ENCODE measurements at places on chromosomes 2 and 18.

DNA sequence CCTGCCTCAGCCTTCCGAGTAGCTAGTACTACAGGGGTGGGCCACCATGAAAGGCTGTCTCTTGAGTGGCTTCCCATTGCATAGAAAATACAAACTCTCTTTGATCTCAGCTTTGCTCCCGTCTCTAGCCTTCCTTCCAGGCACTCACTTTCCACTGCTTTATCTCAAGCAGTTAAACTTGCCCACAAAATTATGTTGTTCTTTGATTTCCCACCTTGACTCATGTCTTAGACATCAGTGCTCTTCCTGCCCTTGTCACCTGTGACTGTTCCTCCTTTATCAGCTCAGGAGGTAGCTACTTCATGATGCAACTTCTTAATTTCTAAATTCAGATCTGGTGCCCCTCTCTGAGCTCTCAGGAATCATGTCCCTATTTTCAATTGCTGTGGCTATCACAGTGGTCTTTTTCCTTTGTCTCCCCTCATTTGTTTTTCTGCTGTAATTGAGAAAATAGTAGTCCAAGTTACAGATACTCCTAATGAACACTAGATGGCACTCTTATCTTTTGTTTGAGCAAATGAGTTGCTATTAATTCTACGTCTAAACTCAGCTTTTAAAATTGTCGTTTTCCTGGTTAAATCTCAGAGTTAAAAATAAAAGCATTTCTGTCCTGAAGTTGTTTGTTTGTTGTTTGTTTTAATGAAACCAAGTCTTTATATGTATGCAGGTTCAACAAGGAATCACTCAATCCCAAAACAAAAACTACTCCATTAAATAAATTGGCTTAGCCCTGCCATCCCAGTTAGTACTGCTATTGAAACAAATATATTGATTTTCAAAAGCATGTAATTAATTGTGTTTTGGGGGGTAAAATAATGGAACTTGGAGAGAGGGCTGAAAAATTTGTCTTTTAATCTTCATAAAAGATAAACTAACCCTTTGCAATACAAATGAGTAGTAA is 46.9 kb upstream of the GREB1L start:
- no peak for DNase-seq
- no peaks in the 10 kb centered on the region for H3K27me3 ChIP-seq
- no peak overlapping the region for H3K27ac ChIP-seq
- H3K4me3 ChIP-seq: no peak overlapping the region
- no peaks in the 10 kb centered on the region for H3K4me1 ChIP-seq

- H3K4me1 ChIP-seq: peaks cover 3% of the 10 kb centered on the region
- H3K27ac ChIP-seq: no peak overlapping the region
- H3K4me3 ChIP-seq: no peak overlapping the region
Observed at GRCh38 chr18:55473058-55473457, 114.9 kb downstream of the TCF4 start.

DNA sequence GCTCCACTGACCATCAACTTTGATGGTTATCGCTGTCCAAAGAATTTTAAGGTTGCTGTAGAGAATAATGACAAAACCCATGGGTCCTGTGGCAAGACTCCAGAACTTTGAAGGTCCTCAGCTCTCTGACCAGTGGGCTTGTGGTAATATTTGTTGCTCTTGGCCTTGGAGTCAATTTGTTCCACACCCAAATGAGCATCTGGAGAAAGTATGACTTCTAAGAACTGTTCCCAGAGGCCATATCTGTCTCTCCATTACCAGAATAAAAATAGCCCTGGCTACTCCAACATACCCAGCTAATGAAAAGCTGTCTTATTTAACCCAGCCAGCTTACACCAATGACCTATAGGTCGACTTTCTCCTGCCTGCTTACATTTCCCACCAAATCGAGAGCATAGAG is 466.4 kb downstream of the MEIS1 start:
- H3K27me3 ChIP-seq: no peaks in the 10 kb centered on the region
- no peak for DNase-seq
- H3K27ac ChIP-seq: no peak overlapping the region
- no peaks in the 10 kb centered on the region for H3K36me3 ChIP-seq
- H3K4me3 ChIP-seq: no peak overlapping the region

- DNase-seq: no peak
- H3K36me3 ChIP-seq: no peaks in the 10 kb centered on the region
- H3K4me1 ChIP-seq: peaks cover 16% of the 10 kb centered on the region
- H3K27me3 ChIP-seq: peaks cover 93% of the 10 kb centered on the region
- no peak overlapping the region for H3K4me3 ChIP-seq
Observed at GRCh38 chr2:218877891-218878290, 2.8 kb upstream of the WNT10A start.

DNA sequence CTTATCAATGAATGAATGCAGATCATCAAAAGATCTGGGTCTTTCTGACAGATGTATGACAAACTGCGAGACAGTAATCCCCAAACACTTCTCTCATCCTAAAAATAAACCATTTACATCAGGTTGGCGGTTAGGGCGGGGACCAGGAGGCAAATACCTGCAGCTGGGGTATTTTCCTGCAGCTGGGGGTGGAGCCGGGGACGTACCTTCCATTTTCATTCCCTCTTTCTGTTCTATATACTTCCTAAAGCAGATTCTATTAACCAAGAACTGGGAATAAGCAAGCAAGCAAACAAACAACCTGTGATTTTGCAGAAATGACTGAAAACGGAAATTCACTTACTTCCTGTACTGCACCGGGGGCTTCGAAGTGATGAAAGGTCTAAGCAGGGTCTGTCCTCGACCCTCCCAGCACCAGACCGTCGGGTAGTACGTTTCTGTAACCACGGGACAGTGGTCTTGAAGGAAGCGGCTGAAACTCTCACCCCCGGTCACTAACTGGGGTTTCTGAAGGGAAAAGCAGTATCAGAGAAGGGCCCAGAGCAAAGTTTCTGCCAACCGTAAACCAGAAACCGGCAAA is 1.2 kb downstream of the ABHD3 start:
- H3K27ac ChIP-seq: peak overlapping the region; percentile 93
- H3K36me3 ChIP-seq: no peaks in the 10 kb centered on the region
- H3K4me3 ChIP-seq: peak overlapping the region; percentile 87
- no peaks in the 10 kb centered on the region for H3K4me1 ChIP-seq
- H3K27me3 ChIP-seq: no peaks in the 10 kb centered on the region

GRCh38 chr2:170771421-170771937 is 1.3 kb downstream of the ERICH2 start:
- H3K27me3 ChIP-seq: no peaks in the 10 kb centered on the region
- DNase-seq: no peak
- peak overlapping the region; percentile 85 for H3K27ac ChIP-seq
- peaks cover 4% of the 10 kb centered on the region for H3K4me1 ChIP-seq

GRCh38 chr2:105802587-105802986 is 57.9 kb downstream of the NCK2 start:
- no peaks in the 10 kb centered on the region for H3K36me3 ChIP-seq
- no peak overlapping the region for H3K27ac ChIP-seq
- DNase-seq: no peak
- no peak overlapping the region for H3K4me3 ChIP-seq
- no peaks in the 10 kb centered on the region for H3K4me1 ChIP-seq
- no peaks in the 10 kb centered on the region for H3K27me3 ChIP-seq

GRCh38 chr2:6562771-6563170 is 302.9 kb downstream of the CMPK2 start:
- no peak for DNase-seq
- no peaks in the 10 kb centered on the region for H3K4me1 ChIP-seq
- no peaks in the 10 kb centered on the region for H3K36me3 ChIP-seq
- H3K27ac ChIP-seq: no peak overlapping the region
- no peaks in the 10 kb centered on the region for H3K27me3 ChIP-seq

DNA sequence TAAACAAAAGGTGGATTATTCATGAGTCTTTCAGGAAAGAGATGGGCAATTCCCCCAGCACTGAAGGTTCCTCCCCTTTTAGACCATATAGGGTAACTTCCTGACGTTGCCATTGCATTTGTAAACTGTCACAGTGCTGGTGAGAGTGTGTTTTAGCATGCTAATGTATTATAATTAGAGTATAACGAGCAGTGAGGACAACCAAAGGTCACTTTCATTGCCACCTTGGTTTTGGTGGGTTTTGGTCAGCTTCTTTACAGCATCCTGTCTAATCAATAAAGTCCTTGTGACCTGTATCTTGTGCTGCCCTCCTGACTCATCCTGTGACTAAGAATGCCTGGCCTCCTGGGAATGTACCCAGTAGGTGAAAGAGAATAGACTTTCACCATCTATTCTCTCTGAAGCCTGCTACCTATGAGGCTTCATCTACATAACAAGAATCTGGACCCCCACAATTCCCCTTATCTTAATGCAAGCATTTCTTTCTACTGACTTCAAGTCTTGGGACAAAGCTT is 148.7 kb downstream of the CABLES1 start:
- no peaks in the 10 kb centered on the region for H3K4me1 ChIP-seq
- H3K4me3 ChIP-seq: no peak overlapping the region
- H3K27me3 ChIP-seq: no peaks in the 10 kb centered on the region

GRCh38 chr2:31065356-31065755 is 72.9 kb downstream of the GALNT14 start:
- no peak overlapping the region for H3K4me3 ChIP-seq
- no peak overlapping the region for H3K27ac ChIP-seq
- DNase-seq: no peak
- no peaks in the 10 kb centered on the region for H3K36me3 ChIP-seq
- no peaks in the 10 kb centered on the region for H3K4me1 ChIP-seq

- H3K27me3 ChIP-seq: no peaks in the 10 kb centered on the region
- DNase-seq: no peak
- H3K27ac ChIP-seq: no peak overlapping the region
Observed at GRCh38 chr2:166895243-166895642, 7.0 kb downstream of the XIRP2 start.

DNA sequence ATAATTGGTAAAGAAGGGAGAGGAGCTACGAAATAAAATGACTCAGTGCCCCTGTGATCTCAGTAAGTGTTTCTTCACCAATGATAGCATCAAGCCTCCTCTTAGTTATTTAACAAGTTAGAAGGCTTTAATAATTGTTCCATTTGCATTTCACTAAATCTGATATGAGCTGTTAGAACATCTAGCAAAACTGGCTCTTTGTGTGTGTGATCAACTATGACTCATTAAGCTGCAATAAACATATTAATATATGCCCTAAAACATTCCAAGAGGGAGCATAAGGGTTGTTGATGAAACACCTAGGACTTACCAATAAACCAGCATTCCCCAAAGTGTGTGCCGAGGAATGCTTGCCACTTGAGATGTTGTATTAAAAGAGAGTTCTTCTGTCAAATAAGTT is 115.2 kb downstream of the OSBPL6 start:
- no peaks in the 10 kb centered on the region for H3K27me3 ChIP-seq
- no peak overlapping the region for H3K4me3 ChIP-seq
- DNase-seq: no peak
- no peaks in the 10 kb centered on the region for H3K4me1 ChIP-seq
- no peak overlapping the region for H3K27ac ChIP-seq
- H3K36me3 ChIP-seq: no peaks in the 10 kb centered on the region

DNA sequence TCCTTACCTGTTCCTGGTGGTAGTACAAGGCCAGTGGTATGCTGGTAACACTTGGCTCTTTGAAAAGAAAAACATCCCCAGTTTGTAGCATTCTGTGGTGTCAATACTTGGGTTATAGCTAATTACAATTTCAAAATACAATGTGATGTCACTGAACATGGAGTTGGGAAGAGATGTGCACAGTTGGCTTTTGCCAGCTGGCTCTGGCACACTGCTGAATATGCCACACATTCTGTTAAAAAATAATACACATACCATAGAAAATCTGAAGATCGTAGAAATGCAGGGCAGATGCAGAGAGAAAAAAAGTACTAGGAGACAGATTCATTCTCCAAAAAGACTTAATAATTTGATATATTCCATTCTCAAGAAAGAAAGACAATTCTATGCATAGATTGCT is 101.5 kb downstream of the TACR1 start:
- no peaks in the 10 kb centered on the region for H3K27me3 ChIP-seq
- H3K4me3 ChIP-seq: no peak overlapping the region
- no peaks in the 10 kb centered on the region for H3K4me1 ChIP-seq
- DNase-seq: no peak

DNA sequence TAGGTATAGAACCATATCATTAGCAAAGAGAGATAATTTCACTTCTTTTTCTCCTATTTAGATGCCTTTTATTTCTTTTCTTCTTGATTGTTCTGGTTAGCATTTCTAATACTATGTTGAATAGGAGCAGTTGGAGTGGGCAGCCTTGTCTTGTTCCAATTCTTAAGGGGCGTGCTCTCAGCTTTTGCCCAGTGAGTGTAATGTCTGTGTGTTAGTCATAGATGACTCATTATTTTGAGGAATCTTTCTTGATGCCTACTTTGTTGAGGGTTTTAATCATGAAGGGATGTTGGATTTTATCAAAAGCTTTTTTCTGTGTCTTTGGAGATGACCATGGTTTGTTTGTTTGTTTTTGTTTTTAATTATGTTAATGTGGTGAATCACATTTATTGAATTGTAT is 1453.1 kb upstream of the SLC39A10 start:
- no peak overlapping the region for H3K27ac ChIP-seq
- H3K27me3 ChIP-seq: no peaks in the 10 kb centered on the region
- H3K36me3 ChIP-seq: no peaks in the 10 kb centered on the region
- H3K4me3 ChIP-seq: no peak overlapping the region
- no peaks in the 10 kb centered on the region for H3K4me1 ChIP-seq
- no peak for DNase-seq

GRCh38 chr2:115161771-115162493 is 719.5 kb downstream of the DPP10 start:
- no peaks in the 10 kb centered on the region for H3K36me3 ChIP-seq
- H3K4me1 ChIP-seq: no peaks in the 10 kb centered on the region

GRCh38 chr18:4720518-4720917 is 265.4 kb upstream of the DLGAP1 start:
- no peaks in the 10 kb centered on the region for H3K27me3 ChIP-seq
- DNase-seq: no peak
- H3K4me1 ChIP-seq: no peaks in the 10 kb centered on the region
- H3K4me3 ChIP-seq: no peak overlapping the region
- no peak overlapping the region for H3K27ac ChIP-seq

- H3K27me3 ChIP-seq: no peaks in the 10 kb centered on the region
- no peak overlapping the region for H3K4me3 ChIP-seq
- no peaks in the 10 kb centered on the region for H3K4me1 ChIP-seq
- no peaks in the 10 kb centered on the region for H3K36me3 ChIP-seq
- no peak overlapping the region for H3K27ac ChIP-seq
Observed at GRCh38 chr2:196421880-196422279, 217.6 kb upstream of the CCDC150 start.

- DNase-seq: no peak
- H3K27ac ChIP-seq: no peak overlapping the region
- no peak overlapping the region for H3K4me3 ChIP-seq
- peaks cover 11% of the 10 kb centered on the region for H3K4me1 ChIP-seq
- no peaks in the 10 kb centered on the region for H3K27me3 ChIP-seq
Observed at GRCh38 chr18:61825386-61825785, 67.4 kb downstream of the RNF152 start.

- peak overlapping the region; percentile 99 for H3K27ac ChIP-seq
- H3K27me3 ChIP-seq: no peaks in the 10 kb centered on the region
- peak overlapping the region; percentile 62 for H3K4me3 ChIP-seq
- H3K36me3 ChIP-seq: no peaks in the 10 kb centered on the region
Observed at GRCh38 chr2:86563650-86564061, 413 bp upstream of the CHMP3 start.

GRCh38 chr2:43402452-43402937 is 176.1 kb upstream of the ZFP36L2 start:
- H3K4me1 ChIP-seq: peaks cover 22% of the 10 kb centered on the region
- no peaks in the 10 kb centered on the region for H3K27me3 ChIP-seq
- no peak overlapping the region for H3K4me3 ChIP-seq
- H3K27ac ChIP-seq: no peak overlapping the region
- H3K36me3 ChIP-seq: no peaks in the 10 kb centered on the region

GRCh38 chr2:152068226-152068625 is 30.6 kb downstream of the CACNB4 start:
- no peaks in the 10 kb centered on the region for H3K27me3 ChIP-seq
- DNase-seq: no peak
- peaks cover 4% of the 10 kb centered on the region for H3K4me1 ChIP-seq
- no peak overlapping the region for H3K4me3 ChIP-seq

GRCh38 chr2:241249654-241250053 is 61.2 kb downstream of the ANO7 start:
- H3K27ac ChIP-seq: no peak overlapping the region
- H3K4me3 ChIP-seq: no peak overlapping the region
- H3K27me3 ChIP-seq: no peaks in the 10 kb centered on the region
- no peak for DNase-seq
- no peaks in the 10 kb centered on the region for H3K4me1 ChIP-seq
